Esophagus squamous epithelium (tissue), 5 donors: ENCODE measurements at places on chromosomes 2 and 18.

GRCh38 chr2:41933585-41934320, 114.1 kb upstream of the PKDCC start:
- DNase-seq: no peak

- DNase-seq: no peak
Measured at GRCh38 chr2:240895656-240896388, at the start of gene MAB21L4. Gene MAB21L4, minus strand, starts transcription at chr2:240896156. Its CDS starts 159 bp downstream, at chr2:240895997.

DNA sequence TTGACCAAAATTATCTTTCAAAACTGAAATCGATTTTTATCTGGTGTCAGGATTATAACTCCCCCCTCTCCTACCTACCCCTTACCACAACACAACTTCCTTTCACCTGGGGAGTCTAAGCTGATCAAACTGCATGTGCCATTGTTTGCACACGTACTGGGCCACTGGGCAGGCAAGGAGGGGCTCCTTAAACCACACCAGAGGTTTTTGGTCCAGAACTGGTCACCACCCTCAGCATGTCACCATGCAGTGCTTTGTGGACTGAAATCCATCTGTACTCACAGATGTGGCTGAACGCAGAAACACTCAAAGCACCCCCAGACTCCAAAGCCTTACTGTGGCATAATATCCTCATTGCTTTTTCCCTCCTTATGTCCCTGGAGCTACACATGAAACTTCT, 13.9 kb upstream of the ARHGAP25 start:
- no peak for DNase-seq

GRCh38 chr2:105517814-105518705, 119.2 kb upstream of the FHL2 start:
- no peak for DNase-seq

DNA sequence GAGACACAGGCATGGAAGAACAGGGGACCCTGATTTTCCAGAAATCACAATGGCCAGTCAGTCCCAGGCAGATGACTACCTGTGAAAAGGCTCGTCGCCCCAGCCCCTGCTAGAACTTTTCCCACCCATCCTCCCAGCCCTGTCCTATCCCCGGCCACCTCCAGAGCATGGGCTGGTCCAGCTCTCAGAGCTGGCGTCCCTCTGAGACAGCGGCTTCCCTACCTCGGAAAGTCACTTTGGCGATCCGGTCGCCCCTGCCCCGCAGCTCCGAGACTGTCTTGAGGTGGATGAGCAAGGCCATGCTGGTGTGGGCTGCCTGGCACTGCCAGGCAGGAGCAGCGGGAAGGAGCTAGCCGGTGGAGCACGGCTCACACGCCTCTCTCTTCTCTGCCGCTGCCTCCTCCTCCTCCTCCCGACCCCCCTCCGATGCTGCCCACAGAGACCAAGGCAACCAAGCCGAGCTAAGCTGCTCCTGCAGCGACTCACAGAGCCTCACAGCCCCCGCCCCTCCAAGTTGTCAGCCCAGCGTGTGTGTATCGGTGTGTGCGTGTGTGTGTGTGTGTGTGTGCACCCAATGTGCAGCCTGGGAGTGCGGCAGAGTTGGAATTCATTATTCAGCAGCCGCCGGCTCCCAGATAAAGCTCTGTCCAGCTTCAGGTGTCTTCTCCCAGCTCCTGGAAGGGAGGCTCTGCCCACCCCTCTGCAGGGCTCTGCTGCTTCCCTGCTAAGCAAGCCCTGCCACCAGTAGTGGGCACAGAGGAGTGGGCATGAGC, 80.5 kb upstream of the OTOF start:
- no peak for DNase-seq

DNA sequence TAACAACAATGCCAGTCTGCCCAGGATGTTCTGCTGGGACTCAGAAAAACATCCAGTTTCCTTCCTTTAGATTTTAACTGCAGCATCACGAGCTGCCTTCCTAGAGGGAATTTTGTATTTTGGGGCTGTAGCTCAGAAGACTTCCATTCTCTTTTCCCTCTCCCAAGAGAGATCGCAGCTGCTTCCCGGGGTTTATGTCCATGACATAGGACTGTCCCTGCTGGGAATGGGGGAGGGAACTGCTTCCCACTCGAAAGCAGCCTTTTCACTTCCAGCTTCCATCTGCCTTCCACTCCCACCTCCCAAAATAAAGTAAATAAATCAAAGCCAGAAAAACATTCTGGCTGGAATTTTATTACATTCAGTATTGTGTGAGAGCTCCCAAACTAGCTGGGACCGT, 52.4 kb downstream of the LIMS1 start:
- DNase-seq: no peak

GRCh38 chr2:231573096-231573495, 19.6 kb upstream of the TEX44 start:
- DNase-seq: no peak

DNA sequence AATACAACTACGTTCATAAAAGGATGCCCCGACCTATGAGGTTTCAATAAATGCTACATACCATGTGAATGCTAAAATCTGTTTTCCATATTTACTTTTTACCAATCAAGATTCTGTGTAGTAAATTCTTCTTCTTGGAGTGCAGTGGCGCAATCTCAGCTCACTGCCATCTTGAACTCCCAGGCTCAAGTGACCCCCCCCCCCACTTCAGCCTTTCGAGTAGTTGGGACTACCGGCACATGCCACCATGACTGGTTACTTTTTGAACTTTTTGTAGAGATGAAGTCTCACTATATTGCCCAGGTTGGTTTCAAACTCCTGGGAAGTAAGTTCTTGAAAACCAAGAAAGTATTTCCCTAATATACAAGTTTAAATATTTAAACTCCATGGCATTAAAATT, 14.4 kb upstream of the USP34 start:
- no peak for DNase-seq

DNA sequence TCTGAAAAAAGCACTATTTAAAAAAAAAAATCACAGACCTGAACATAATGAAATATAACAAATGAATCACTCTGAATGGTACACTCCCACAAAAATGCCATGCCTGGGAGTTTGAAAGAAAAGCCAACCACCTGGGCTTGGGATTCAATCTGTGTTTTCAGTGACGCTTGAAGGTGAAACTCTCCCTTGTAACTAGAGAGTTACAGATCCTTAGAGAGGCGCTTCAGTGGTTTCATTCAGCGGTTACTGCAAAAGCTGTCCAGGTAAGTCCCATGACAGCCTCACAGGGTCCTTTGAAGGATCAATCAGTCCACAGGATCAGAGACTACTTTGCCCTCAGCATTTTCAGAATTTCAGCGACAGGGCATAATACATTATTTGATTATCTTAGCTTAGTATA, 627.3 kb downstream of the IRS1 start:
- DNase-seq: no peak

- DNase-seq: no peak
Measured at GRCh38 chr2:190443778-190444481, 35.8 kb downstream of the MFSD6 start.

DNA sequence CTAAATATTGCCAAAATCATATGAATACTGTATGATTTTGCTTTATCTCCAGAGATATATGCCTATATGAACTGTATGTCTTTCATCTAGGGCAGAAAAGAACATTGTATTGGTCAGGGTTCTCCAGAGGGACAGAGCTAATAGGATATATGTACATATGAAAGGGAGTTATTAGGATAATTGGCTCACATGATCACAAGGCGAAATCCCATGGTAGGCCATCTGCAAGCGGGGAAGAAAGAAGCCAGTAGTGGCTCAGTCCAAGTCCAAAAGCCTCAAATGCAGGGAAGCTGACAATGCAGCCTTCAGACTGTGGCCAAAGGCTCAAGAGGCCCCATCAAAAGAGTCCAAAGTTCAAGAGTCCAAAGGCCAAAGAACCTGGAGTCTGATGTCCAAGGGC, 209.9 kb downstream of the RNF144A start:
- no peak for DNase-seq

DNA sequence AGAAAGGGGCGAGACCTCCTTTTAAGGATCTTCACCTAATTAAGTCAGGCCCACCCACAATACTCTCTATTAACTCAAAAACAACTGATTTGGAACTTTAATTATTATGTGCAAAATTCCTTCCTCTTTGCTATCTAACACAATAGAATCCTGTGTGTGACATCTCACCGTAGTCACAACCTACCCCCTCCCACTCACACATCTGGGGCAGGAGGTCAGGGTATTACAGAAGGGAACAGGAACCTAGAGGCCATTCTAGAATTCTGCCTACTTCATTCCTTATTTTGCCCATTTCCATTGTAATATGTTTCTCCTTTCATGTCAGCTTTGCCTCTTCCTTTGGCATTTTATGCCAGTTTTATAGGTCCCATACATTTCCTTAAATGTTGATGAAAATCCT, 829.3 kb upstream of the ID2 start:
- DNase-seq: no peak

DNA sequence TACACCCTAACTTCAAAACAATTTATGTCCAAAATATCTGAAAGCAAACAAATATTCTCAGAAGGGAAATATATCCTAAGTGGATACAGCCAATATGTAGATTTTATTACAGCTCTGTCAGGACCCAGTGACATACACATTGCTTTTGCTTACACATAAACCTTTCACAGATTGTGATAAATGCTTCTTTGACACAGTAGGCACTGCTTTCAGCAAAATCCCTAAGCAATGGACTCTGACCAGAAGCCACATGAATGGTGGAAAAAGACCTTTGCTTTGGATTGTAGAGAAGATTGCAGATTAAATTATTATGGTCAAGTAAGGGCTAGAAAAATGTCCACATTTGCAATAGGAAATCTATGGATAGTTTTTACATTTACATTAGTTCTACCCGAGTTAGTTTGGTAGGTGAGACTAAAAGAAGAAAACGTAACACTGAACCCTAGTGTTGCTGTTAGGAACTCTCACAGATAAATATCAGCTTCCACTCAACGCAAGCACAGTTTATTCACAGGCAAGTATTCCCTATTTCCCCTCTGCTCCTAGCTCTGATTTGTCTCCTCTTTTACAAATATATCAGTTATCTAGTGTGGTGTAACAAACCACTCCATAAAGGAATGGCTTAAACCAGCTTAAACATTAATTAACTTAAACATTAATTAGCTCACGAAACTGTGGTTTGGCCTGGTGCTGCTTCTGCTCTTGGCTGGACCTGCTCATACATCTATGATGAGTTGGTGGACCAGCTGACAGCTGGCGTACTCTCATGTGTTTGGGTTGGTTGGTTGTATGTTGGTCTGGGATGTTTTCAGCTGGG, 23.6 kb upstream of the SERPINE2 start:
- no peak for DNase-seq

DNA sequence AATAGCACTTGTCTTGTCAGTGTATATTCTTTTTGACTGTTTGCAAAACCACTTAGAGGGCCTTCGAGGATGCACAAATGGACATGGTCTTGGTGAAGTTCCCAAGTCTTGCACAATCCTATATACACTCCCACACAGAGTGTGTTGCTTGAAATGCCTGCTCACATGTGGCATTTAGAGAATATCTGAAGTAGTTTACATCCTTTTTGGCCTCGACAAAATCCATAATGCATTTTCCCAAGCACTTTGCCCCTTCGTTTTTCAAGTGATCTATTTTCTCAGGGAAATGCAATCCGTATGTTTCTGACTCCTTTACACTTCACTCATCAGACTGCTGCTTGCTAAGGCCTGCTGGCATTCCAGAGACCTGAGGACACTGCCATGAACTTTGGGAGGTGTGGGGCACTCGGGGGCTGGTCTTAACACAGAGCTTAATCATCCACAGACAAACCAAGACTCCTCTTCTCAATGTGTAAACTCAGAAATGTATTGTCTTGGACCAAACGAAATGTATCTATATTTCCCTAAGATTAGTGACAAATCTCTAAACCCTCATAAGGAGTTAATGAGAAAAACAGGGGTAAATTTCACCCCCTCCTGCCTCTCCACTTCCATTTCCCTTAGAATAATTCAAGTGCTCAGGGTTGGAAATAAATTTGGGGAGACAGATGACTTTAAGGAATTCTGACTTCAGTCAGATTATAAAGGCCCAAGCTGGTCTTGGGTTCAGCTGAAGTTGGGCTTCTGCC, 219.3 kb upstream of the APCDD1 start:
- no peak for DNase-seq

DNA sequence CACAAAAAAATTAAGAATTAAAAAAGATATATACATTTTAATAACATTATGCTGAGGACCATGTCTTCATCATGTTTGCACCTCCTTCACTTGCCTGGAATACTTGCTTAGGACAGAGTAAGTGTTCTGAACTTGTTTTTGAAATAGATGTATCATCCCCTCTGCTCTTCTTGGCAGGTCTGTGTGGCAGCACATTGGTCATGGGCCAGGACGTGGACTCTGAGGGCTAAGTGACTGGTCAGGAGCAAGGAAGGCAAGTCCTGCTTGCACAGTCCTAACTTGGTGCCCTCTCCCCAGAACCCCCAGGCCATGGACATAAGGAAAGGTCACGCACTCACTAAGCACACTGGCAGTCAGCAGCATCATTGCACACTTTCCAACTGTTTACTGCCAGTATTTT, 95.8 kb downstream of the PTPRM start:
- DNase-seq: no peak

DNA sequence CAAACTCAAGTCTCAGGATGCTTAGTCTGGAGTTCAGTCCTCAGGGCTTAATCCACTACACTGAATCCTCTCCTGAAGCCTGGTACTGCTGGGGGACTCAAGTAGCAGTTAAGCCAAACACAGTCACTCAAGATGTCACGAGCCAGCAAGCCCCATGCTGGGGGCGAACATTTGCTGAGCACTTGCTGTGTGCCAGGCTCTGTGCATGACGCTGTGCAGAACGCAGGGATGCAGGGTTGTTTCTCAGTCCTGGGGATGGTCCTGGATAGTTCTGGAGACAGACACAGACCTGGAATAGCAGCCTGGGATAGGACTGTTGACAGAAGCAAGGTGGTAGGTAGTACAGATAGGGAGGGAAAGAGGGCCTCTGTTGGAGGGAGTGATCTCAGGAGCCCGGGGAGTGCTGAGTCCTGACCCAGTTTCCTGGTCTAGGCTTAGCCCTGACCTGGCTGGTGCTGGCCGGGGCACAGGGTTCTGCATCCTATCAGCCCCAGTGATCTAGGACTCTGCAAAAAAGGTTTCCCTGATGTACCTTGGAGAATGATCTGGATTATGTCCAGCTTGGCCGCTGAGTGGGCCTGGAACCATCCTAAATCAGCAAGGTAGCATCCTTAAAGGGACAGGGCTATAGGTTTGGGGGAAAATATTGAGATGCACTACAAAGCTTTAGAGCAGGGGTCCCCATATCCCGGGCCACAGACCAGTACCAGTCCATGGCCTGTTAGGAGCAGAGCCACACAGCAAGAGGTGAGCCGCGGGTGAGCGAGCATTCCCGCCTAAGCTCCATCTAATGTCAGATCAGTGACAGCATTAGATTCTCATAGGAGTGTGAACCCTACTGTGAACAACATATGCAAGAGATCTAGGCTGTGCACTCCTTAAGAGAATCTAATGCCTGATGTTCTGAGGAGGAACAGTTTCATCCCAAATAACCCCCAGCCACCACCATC, 54.7 kb upstream of the OTOF start:
- DNase-seq: no peak

GRCh38 chr18:35778850-35779627, 193.4 kb upstream of the RMP24 start:
- DNase-seq: no peak

GRCh38 chr2:237213315-237214022, 127.8 kb downstream of the COPS8 start:
- no peak for DNase-seq

DNA sequence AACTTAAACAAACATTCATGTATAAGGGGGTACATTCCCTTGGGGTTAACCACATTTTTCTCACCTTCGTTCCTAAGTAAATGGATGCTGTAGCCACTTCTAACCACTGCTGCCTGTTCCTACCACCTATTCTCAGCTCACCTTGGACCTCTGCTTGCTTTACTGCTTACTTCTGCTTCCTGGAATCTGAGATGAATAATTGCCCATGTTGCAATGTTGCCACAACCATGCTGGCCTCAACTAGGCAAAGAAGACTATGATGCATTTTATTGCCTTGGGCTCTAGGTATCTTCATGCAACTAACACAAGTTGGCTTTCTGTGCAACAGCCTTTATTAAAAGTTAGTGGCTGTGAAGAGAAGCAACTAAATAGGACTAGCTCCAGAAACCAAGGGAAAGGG, 106.3 kb upstream of the TCF4 start:
- DNase-seq: no peak
